KBM-7 (cell line): ENCODE measurements at places on chromosomes 4 and X.
A peak's percentile ranks its signal among the peaks of the same experiment; 100 is the strongest.

GRCh38 chrX:54043056-54043455 lies 1.2 kb downstream of the PHF8 start:
- DNase-seq, result peak; percentile 22

GRCh38 chr4:123399627-123400358 lies 3.2 kb downstream of the SPRY1 start:
- no peak for DNase-seq

GRCh38 chr4:104465201-104465600 lies 29.5 kb downstream of the CXXC4 start:
- DNase-seq, result no peak

DNA sequence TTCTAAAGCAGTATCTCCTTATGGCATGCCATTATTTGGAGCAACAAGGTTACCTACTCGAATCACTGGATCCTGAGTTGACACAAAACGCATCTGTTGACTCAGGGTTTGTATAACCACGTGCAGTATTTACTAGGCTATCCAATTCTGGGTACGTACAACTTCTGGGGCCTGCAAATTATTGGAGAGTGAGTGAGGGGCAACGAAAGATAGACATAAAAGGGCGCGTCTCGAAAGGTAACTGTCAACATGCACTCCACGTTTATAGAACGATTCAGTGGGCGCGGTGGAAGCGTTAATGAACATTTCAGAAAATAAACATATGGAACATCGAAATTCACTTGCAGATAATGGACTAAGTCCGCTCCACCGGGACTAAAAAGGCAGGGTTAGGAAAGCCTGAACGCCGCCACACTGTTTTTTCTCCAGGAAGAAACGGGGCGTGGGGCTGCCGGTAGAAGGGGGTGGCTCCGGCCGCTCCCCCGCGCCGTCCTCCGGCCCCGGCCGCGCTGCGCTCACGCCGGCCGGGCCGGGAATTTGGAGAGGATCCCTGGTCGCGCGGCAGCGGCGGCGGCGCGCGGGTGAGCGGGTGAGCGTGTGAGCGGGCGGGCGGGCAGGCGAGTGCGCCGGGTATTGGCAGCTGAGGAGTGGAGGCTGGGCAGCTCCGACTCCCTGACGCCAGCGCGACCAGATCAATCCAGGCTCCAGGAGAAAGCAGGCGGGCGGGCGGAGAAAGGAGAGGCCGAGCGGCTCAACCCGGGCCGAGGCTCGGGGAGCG lies at the start of gene SMAD1:
SMAD1 (plus strand) TSS at position 690 of the 778 bp plus-strand sequence. CDS start 32,761 bp downstream, outside the sequence.
- peak; percentile 87 for DNase-seq

DNA sequence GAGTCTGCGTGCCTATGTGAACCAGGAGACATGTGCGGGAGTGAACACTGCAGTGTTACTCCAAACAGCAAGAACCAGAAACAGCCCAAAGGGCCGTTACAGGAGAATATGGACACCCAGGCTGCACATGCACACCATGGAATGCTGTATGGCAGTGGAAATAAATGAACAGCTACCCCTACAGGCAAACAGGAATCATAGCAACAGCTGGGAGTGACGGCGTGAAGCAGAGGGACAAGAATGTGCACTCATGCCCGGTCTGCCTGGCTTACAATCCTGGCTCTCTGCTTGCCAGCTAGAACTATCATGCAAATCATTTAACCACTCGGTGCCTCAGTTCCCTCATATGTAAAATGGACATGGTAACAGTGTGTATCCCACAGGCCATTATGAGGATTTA lies 16.6 kb downstream of the GPKOW start:
- peak; percentile 74 for DNase-seq

DNA sequence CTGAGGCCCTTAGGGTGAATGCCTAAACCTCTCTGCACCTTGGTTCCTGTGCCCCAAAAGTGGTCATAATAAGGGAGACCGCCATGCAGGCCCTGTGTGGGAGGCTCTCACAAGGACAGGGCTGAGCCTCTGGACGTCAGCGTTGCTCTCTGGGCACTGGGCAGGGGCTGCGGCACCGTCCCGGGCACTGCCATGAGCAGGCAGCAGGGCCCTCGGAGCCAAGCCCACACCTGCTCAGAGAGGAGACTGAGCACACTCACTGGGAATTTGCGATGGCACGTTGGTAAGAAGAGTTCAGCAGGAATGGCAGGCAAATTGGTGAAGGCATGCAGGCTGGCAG lies 123.4 kb downstream of the HMX1 start:
- no peak for DNase-seq

DNA sequence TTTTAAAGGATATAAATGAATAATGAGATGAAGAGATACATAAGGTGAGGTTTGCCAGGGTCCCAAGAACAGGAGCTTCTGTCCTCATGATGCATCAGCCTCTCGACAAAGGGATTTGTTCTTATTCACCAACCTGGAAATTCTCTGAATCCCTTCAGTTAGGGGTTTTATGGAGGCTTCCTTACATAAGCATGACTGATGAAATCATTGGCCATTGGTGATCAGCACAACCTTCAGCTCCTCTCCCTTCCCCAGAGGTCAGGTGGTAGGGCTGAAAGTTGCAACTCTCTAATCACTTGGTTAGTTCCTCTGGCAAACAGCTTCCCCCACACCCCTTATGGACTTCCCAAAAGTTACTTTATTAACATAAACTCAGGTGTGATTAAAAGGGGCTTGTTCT lies 222.0 kb downstream of the SPRY1 start:
- DNase-seq, result no peak

GRCh38 chr4:152104901-152105357 lies 344.1 kb upstream of the GATB start:
- DNase-seq, result no peak

DNA sequence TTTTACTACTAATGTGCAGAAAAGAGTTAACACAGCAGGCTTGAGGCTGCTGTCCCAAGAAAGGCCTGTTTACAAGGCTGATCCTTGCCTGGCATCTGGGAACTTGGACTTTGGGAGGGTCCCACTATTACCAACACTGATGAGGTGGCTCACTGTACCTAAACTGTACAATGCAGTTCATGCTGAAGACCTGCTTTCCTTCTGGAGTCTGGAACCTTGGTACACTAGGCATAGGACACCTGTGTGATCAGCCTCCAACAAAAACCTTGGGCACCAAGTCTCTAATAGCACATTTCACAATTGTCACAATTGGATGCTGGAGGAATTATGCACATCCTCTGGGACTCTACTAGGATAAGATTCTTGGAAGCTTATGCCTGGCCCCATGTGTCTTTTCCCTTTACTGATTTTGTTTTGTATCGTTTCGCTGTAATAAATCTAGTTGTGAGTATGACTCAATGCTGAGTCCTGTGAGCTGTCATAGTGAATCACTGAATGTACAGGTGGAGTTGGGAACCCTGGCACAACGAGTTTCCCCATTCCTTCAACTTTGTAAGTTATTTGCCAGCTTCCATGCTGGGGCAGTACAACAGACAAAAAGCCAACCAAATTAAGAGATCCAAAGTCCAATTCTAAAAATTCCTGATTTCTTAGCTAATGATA lies 45.9 kb downstream of the TEC start:
- no peak for DNase-seq

DNA sequence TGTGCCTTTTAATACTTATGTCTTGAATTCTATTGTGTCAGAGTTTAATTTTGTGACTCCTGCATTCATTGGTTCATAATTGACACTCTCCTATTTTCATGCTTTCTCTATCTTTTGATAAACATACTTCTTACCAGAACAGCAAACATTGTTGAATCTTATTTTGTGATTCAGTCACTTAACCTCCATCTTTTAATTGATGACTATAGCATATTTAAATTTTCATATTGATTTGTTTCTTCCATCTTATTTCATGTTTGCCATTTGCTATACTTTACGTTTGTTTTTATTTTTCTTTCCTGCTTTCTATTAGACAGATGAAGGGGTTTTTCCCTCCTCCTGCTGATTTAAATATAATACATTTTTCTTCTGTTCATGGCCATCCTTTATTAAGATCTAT lies 115.5 kb upstream of the FAM9A start:
- no peak for DNase-seq

DNA sequence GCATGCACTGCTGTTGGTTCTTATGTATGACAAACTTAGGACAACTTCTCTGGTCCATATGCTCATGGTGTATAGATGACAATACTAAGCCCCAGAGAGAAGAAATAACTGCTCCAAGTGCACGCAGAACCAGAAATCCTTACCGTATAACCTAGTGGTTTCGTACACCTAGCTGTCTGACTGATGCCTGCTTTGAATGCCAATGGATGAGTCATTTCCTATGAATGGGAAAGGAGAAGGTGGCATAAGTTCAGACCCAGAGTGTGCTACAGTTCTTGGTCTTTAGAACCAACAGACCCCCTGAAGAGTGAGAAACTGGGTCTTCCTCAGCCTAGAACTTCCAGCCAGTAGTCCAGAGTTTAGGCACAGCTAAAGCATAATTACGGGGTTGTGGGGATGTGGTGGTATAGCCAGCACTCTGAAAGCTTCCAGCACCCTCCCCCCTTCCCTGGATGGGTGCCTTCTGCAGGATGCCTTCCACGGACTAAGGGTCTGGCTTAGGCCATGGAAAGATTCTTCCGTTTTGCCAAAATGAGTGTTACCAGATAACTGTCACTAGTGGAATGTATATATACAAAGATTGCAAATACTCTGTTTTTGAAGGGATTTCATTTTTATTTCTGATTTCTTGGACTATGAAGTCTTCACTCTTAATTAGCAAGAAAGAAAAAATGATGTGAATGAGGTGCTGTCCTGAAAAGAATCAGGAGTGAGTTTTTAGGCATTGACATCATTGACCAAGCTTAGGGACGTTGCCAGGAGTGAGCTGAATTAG lies 84.6 kb upstream of the PACRGL start:
- no peak for DNase-seq

GRCh38 chr4:15525080-15525479 lies 55.4 kb downstream of the CC2D2A start:
- DNase-seq, result no peak

DNA sequence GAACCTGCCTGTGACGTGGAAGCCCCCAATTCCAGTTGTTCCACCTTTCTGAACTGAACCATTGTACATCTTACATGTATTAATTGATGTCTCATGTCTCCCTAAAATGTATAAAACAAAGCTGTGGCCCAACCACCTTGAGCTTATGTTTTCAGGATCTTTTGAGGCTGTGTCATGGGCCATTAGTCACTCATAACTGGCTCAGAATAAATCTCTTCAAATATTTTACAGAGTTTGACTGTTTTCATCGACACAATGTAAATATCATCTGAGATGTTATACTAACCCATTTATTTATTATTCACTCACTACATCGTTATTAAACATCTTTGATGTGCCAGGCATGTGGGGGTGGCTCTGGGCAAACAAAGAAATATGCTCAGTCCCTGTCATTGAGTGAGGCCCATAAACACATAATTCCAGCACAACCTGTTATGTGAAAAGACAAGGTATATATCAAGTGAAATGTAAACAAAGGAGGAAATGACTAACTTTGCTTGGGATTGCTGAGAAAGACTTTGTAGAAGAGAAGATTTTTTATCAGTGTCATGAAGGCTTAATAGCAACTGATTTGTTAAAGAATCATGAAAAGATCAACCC lies 34.5 kb upstream of the PPM1K start:
- no peak for DNase-seq
